ENCODE measurements at places on chromosomes 2 and 18.

DNA sequence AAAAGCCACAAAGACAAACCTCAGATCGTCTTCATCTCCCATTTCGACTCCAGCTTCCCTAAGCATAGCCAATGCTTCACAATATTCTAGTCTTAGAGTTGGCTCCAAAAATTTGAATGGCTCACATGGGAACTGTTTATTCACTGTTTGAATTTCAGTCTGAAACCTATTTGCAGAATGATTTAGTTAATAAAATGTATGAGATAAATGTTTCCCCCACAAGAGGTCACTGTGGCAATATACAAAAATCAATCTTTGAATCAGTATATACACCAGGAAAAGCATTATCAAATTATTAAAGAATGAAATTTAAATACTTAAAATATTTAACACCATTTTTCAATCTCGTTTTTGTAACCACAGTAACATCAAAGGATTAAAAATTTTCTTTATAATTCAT, 40.0 kb upstream of the MCM6 start:
- H3K27ac ChIP-seq, result no peak overlapping the region
- H3K4me3 ChIP-seq, result no peak overlapping the region
- DNase-seq, result no peak
- H3K27me3 ChIP-seq, result no peaks in the 10 kb centered on the region

DNA sequence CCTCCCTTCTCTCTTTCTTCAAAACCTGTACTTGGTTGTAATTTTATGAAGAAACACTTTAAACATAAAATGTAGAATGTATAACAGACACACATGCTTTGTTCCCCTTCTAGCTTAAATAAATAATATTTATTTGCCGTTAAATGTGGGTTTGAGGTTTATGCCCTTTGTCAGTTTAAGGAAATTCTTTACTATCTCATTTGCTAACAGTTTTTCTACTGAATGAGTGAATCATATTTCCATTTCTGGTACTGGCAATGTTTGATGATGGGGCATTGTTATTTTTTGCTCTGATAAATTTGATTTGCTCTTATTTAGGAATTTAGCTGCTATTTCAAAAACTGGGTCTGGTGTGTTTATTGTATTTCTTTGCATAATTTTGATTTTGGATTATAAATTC, 555.6 kb downstream of the CCDC85A start:
- no peak overlapping the region for H3K4me3 ChIP-seq
- no peak overlapping the region for H3K27ac ChIP-seq
- no peak for DNase-seq
- no peaks in the 10 kb centered on the region for H3K36me3 ChIP-seq

GRCh38 chr18:71079606-71080005, 790.8 kb downstream of the SOCS6 start:
- no peak overlapping the region for H3K4me3 ChIP-seq
- H3K4me1 ChIP-seq, result no peaks in the 10 kb centered on the region
- H3K27me3 ChIP-seq, result no peaks in the 10 kb centered on the region

GRCh38 chr18:35392375-35392774, 15.2 kb upstream of the ZNF396 start:
- no peak overlapping the region for H3K4me3 ChIP-seq
- no peaks in the 10 kb centered on the region for H3K36me3 ChIP-seq
- peaks cover 5% of the 10 kb centered on the region for H3K4me1 ChIP-seq
- no peak overlapping the region for H3K27ac ChIP-seq
- H3K27me3 ChIP-seq, result no peaks in the 10 kb centered on the region

- peaks cover 6% of the 10 kb centered on the region for H3K4me1 ChIP-seq
- DNase-seq, result no peak
- H3K27ac ChIP-seq, result no peak overlapping the region
- no peaks in the 10 kb centered on the region for H3K36me3 ChIP-seq
Measured at GRCh38 chr2:44295633-44296359, 20.5 kb downstream of the SLC3A1 start.

GRCh38 chr2:185472574-185472973, 266.0 kb upstream of the FSIP2 start:
- H3K27me3 ChIP-seq, result no peaks in the 10 kb centered on the region
- no peaks in the 10 kb centered on the region for H3K4me1 ChIP-seq
- H3K36me3 ChIP-seq, result no peaks in the 10 kb centered on the region
- DNase-seq, result no peak
- no peak overlapping the region for H3K27ac ChIP-seq

- H3K36me3 ChIP-seq, result no peaks in the 10 kb centered on the region
- no peaks in the 10 kb centered on the region for H3K4me1 ChIP-seq
- DNase-seq, result peak; percentile 48
- no peaks in the 10 kb centered on the region for H3K27me3 ChIP-seq
Measured at GRCh38 chr2:173567493-173567892, 212.8 kb downstream of the CDCA7 start.

DNA sequence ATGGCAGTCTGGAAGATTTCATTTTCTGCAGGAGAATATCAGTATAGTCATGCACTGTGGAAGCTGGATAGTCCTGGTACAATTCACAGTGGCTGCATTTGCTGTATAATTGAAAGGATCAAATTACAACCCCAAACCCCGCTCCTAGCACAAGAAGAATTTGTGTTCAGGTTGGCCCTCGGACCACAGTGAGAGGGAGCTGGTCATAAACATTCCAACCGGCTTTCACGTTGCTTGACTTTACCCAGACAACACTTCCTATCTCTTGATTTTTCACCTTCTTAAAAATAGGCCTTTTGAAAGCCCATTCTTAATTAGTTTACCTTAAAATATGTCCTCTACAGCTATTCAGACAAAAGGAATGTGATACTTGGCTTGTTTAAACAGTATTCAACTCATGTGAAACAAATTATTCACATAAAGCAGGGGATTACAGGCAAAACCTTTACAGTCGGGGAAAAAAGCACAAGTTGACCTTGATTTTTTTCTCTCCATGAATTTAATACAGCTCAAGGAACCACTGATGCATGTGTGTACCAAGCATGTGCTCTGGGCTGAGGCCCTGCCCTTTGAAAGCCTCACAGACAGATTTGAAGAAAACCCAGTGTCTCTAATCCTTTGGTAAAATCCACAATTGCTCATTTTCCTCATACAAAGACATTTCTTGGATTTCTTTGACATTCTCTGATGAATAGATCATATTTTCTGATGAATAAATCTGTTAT, 143.0 kb upstream of the SOX11 start:
- no peaks in the 10 kb centered on the region for H3K4me1 ChIP-seq
- H3K4me3 ChIP-seq, result no peak overlapping the region
- no peak overlapping the region for H3K27ac ChIP-seq
- DNase-seq, result no peak
- H3K27me3 ChIP-seq, result no peaks in the 10 kb centered on the region
- H3K36me3 ChIP-seq, result no peaks in the 10 kb centered on the region

DNA sequence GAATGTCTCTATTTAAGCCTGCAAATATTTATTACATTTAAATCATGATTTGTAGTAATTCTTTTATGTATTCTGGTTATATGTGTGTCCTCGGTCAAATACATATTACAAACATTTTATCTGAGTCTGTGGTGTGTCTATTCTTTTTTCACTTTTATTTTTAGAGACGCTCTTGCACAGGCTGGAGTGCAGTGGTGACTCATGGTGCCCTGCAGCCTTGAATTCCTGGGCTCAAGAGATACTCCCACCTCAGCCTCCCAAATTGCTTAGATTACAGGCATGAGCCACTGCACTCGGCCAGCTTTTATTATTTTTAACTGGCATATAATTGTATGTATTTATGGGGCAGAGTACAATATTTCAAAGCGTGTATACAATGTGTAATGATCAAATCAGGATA, 47.5 kb downstream of the ARID5A start:
- H3K4me1 ChIP-seq, result no peaks in the 10 kb centered on the region
- H3K4me3 ChIP-seq, result no peak overlapping the region
- no peaks in the 10 kb centered on the region for H3K27me3 ChIP-seq
- peaks cover 1% of the 10 kb centered on the region for H3K36me3 ChIP-seq
- no peak for DNase-seq

GRCh38 chr2:71482055-71482454, 28.7 kb downstream of the DYSF start:
- H3K27me3 ChIP-seq, result no peaks in the 10 kb centered on the region
- no peak for DNase-seq
- H3K27ac ChIP-seq, result no peak overlapping the region
- no peak overlapping the region for H3K4me3 ChIP-seq
- no peaks in the 10 kb centered on the region for H3K36me3 ChIP-seq

DNA sequence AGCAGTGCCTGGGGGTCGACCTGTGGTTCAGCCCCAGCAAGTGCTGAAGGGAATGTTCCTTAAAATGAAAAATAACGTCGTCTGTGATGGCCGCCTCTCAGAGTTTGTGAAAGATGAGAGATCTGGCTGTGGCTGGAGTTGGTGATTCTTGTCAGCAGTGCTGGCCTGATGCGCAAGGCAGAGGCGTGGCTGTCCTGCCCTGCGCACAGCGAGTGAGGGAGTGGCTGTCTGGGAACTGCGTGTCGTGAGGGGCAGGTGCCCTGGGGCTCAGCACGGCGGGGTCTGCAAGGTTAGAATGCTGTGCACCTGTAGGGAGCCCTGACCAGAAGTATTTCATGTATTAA, 8.8 kb downstream of the NFATC1 start:
- no peak overlapping the region for H3K4me3 ChIP-seq
- H3K4me1 ChIP-seq, result no peaks in the 10 kb centered on the region
- no peaks in the 10 kb centered on the region for H3K36me3 ChIP-seq
- no peaks in the 10 kb centered on the region for H3K27me3 ChIP-seq
- no peak overlapping the region for H3K27ac ChIP-seq

GRCh38 chr2:39381653-39382052, 55.4 kb downstream of the MAP4K3 start:
- no peaks in the 10 kb centered on the region for H3K27me3 ChIP-seq
- DNase-seq, result no peak
- H3K4me3 ChIP-seq, result no peak overlapping the region
- no peaks in the 10 kb centered on the region for H3K36me3 ChIP-seq
- H3K4me1 ChIP-seq, result peaks cover 6% of the 10 kb centered on the region

DNA sequence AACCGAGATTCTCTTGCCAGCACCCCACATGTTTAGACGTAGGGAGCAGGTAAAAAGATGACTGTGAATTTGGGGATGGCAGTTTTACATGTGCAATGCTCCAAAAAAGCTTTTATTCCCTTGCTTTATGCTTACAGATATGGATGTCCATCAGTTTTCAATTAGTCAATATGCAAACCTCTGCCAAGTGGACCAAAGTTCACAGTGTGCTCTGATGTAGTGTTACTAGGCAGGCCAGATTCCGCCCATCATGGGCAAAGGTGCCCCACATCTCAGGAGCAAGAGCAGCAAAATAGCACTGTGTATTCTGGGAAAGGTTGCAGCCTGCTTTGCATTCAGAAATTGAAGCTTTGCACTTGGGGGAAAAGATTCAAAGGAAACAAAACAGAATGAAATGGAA, 329.7 kb upstream of the ZEB2 start:
- no peaks in the 10 kb centered on the region for H3K4me1 ChIP-seq
- H3K36me3 ChIP-seq, result no peaks in the 10 kb centered on the region
- H3K27ac ChIP-seq, result no peak overlapping the region
- no peak for DNase-seq

DNA sequence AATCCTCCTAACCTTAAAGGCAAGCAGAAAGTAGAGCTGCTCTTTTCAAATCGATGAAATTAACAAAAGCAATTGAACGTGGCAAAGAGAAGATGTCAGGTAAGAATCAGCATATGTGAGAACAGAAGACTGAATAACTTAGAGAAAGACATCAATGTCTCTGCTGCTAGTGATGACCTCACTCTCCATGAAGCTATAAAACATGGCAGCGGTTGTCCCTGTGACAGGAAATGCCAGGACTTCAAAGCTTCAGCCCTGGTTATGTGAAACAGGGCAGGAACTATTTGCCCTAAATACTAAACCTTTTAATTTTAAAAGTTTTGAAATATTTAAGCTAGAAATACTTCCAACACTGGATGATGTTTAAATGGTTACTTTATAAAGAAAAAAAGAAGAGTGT, 383.7 kb downstream of the XIRP2 start:
- no peaks in the 10 kb centered on the region for H3K4me1 ChIP-seq
- DNase-seq, result no peak
- H3K4me3 ChIP-seq, result no peak overlapping the region
- no peaks in the 10 kb centered on the region for H3K27me3 ChIP-seq
- H3K36me3 ChIP-seq, result no peaks in the 10 kb centered on the region

- H3K4me1 ChIP-seq, result no peaks in the 10 kb centered on the region
- no peak overlapping the region for H3K4me3 ChIP-seq
- no peaks in the 10 kb centered on the region for H3K36me3 ChIP-seq
- H3K27me3 ChIP-seq, result no peaks in the 10 kb centered on the region
- no peak for DNase-seq
Measured at GRCh38 chr2:128789221-128789620, 470.6 kb upstream of the HS6ST1 start.

- H3K36me3 ChIP-seq, result no peaks in the 10 kb centered on the region
- H3K27ac ChIP-seq, result no peak overlapping the region
- no peaks in the 10 kb centered on the region for H3K4me1 ChIP-seq
- no peak overlapping the region for H3K4me3 ChIP-seq
Measured at GRCh38 chr2:140270224-140270623, 1490.0 kb upstream of the NXPH2 start.

- no peaks in the 10 kb centered on the region for H3K27me3 ChIP-seq
- H3K4me1 ChIP-seq, result no peaks in the 10 kb centered on the region
- H3K4me3 ChIP-seq, result no peak overlapping the region
Measured at GRCh38 chr2:2586931-2587330, 255.9 kb upstream of the MYT1L start.

- DNase-seq, result no peak
- H3K36me3 ChIP-seq, result no peaks in the 10 kb centered on the region
Measured at GRCh38 chr2:59204040-59204439, 962.9 kb upstream of the FANCL start.

GRCh38 chr2:83115606-83116005, 1343.5 kb downstream of the SUCLG1 start:
- DNase-seq, result no peak
- H3K4me3 ChIP-seq, result no peak overlapping the region
- no peaks in the 10 kb centered on the region for H3K27me3 ChIP-seq
- H3K27ac ChIP-seq, result no peak overlapping the region
- H3K36me3 ChIP-seq, result no peaks in the 10 kb centered on the region
- H3K4me1 ChIP-seq, result no peaks in the 10 kb centered on the region

GRCh38 chr2:172333235-172333977, 94.0 kb upstream of the ITGA6 start:
- H3K4me3 ChIP-seq, result no peak overlapping the region
- H3K27me3 ChIP-seq, result no peaks in the 10 kb centered on the region
- no peak for DNase-seq

DNA sequence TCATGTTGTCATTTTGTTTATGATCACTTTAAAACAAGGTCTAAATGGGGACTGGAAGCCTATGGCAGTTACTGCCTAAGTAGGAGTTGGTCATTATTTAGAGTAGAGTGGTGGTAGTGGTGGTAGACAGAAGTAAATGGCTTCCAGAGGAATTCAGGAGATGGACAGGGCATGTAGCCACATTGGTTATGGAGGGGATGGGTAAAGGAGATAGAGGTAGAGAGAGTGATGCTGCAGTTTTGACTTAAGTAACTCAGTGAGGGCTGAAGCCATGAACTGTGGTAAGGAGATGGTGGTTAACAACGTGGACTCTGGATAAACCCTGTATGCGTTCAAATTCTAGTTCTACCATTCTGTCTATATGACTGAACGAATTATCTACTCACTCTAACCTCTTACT, 61.6 kb upstream of the NOSTRIN start:
- H3K27me3 ChIP-seq, result no peaks in the 10 kb centered on the region
- no peak overlapping the region for H3K27ac ChIP-seq
- H3K4me3 ChIP-seq, result no peak overlapping the region

- H3K27me3 ChIP-seq, result no peaks in the 10 kb centered on the region
- H3K27ac ChIP-seq, result no peak overlapping the region
- DNase-seq, result no peak
- no peaks in the 10 kb centered on the region for H3K36me3 ChIP-seq
- peaks cover 4% of the 10 kb centered on the region for H3K4me1 ChIP-seq
Measured at GRCh38 chr2:224938651-224939182, 103.6 kb downstream of the DOCK10 start.

Data from aorta (tissue), 5 donors.